ENCODE measurements at places on chromosomes 2 and 18.

- DNase-seq = no peak
These were observed 421.0 kb downstream of the PARD3B start for GRCh38 chr2:204966245-204966644.

DNA sequence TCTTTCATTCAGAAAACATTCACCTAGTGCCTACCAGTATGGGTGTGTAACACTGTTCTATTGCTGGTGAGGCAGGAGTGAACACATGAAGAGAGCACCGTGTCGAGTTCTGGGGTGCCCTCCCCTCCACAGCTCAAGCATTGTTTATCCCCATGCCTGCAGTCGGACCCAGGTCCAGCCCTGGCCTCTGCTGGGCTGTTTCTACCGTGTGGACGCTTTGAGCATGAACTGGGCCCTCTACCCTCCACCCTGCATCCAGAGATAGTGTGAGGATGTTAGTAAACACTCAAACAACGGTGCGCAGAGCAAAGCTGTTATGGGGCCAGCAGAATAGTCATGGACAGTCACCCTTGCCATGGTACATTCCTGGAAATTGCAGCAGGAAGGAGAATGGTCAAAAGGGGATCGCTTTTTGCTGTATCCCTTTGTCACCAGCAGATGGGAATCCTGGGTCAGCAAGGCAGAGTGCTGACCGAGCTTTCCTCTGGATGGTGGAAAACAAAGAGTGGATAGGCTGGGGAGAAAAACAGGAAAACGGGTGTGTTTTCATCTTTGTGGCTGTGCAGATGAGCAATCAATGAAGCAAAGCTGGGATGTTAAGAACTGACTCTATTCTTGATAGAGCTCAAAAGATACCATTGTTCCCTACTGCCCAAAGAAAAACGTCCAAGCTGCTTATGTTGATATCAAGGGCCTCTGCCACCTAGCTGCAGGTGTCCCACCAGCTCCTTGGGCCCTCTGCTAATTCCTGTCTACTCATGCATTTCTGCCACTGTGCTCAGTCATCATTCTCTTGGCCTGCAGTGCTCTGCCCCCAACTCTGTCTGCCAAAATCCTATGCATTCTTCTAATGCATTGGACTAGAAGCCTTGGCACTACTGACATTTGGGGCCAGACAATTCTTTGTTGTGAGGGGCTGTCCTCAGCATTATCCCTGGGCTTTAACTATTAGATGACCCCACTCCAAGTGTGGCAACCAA, 38.7 kb downstream of the REEP1 start:
- DNase-seq = peak; percentile 44

DNA sequence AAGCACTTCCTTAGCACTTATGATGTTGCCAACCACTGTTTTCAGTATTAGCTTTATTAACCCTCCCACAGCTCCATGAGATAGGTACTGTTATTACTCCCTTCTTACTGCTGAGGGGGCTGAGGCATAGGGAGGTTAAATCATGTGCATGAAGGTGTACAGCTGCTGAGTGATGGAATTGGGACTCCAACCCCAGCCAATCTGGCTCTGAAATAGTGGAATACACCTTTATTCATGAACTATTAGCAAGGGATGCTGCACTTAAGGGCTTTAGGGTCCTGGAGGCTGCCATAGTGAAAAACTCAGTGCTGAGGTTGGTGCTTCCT, 19.2 kb downstream of the SMARCAL1 start:
- no peak for DNase-seq

DNA sequence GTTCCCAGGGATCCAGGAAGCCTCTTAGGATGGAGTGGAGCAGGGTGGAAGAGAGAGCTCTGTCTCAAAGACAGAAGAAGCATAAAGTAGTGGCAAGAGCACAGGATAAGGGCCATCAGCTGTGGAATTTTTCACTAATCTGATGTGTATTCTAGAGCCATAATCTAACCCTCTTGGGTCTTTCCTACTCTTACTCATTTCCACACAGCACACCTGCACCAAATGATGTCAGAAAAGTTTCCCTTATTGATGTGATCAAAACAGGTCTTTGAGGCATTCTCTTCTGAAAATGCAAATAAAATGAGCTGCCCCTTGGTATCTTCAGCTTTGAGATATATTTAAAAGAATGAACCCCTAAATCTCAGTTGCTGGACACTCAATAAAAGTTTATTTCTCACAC, 415.1 kb upstream of the CHST9 start:
- no peak for DNase-seq

All from trophoblast cell (in vitro differentiated cells and primary cell).